ENCODE measurements at places on chromosomes 13 and 19.

GRCh38 chr13:40671956-40672764, 5.7 kb upstream of the FOXO1 start:
- DNase-seq: no peak

GRCh38 chr19:2087621-2088100, 8.5 kb downstream of the MOB3A start:
- DNase-seq: peak; percentile 51

GRCh38 chr13:43579321-43579720, 207.5 kb downstream of the ENOX1 start:
- DNase-seq: no peak

DNA sequence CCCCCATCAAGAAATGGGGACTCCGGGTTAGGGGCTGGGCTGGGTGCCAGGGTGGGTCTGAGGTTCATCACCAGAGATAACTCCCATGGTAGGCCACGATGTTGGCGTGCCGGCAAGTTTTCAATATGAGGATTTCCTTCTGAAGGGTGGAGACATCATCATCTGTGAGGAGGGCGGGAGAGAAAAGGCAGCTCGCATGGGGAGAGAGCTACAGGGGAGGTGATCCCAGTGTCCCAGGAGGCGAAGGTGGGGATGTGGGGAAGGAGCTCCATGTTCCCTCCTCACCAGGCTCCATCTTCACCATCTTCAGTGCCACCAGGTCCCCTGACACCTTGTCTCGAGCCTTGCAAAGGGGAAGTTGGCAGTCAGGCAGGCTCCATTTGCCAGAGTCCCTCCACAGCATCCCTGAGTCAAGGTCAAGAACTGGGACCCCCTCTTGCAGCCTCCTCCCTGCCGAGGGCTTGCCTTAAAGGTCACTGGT, 430 bp downstream of the MAP4K1 start:
- DNase-seq: no peak

DNA sequence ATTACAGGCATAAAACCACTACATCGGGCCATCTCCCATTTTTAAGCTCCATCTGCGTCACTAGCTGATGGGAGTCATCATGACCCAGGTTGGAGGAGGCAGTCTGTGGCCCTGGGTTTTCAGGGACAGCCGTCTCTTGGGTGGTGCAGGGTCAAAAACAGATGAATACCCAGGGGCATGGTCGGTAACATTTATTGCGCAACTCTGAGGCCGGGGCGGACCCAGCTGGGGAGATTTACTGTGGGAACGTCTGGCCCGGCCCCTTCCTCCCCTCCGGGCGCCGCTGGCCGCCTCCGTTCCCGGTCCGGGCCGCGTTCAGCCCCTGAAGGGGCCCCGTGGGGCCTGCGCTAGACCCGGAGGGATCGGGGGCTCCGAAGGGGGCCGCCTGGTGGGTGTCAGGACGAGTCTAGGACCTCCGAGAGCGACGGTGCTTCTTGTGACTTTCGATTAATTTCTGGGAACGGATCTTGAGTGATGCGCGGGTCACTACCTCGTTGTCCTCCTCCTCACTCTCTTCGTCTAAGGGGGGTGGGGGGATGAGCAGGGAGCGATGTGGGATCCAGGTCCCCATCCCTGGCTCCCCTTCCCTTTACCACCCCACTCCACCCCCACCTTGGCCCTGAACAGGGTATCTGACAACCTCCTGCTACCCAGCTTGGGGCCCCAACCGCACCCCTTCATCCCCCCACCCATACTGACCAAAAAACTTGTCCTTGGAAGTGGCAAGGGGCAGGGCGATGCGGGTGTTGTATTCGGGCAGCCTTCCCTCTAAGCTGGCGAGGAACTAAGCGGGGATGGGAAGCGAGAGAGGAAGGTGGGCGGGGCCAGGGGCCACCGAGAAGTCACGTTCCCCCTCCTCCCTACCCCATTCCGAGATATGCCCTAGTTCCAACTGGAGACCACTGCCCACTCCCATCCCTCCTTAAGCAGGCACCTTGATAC, 1.6 kb upstream of the RGL3 start:
- no peak for DNase-seq

GRCh38 chr19:17683078-17683477, 5.1 kb downstream of the UNC13A start:
- DNase-seq: no peak

DNA sequence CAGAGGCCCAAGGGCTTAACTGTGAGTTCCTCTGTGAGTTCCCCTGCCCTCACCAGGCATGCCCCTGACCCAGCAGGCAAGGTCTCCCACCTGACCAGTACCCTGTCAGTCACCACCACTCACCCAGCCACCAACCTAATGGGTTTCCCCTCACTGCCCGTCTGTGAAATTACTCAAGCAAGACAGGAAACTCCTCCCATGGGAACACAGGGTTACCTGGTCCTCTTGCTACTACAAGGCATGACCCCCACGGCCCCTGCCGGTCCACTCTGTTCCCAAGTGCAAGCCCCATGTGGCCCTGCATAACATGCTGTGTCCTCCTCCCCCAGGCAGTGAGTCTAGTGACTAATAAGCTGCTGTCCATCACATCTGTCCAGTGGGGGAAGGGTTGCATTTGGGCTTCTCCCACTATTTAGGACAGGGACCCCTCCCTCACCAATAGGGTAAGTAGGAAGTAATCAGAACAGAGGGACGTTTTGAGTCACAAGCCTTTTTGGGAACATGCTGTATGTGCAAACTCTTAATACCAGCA, 8.0 kb upstream of the DHRS12 start:
- DNase-seq: peak; percentile 53

DNA sequence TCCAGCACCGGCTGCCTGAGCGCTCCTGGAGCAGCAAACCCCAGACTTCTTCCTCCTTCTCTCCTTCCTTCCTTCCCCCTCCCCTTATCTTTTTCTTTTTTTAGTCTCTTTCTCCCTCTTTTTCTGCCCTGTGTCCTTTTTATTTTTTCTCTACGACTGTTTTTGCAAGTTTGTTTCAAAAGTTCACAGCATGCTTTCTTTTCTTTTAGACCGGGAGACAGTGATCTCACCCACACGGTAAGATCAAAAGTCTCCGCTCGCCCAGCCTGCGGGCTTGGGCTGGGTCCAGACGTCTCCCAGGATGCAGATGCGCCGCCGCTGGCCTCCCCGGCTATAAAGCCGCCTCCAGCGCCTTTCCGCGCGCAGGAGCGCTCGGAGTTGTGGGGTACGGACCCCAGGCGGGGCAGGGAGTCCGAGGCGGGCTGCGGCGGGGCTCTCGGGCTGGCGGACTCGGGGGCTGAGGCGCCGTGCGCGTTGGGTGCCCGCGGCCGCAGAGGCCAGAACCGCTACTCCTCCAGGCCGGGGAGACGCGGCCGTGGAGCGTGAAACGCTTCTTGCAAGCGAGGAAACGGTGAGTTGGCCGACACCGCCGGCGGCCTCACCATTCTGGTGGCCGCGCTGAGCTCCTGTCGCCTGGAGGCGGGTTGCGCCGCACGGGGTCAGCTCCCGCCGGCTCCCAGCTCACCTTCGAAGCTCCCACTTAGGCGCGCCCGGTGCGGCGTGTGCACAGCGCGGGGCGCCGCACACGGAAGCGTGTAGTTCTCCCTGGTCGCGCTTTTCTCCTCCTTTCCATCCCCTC, 2.0 kb upstream of the TSHZ3 start:
- no peak for DNase-seq
